ENCODE measurements at places on chromosomes 3 and 15.

GRCh38 chr15:84649706-84650105 is 4.4 kb downstream of the WDR73 start:
- no peak for DNase-seq

DNA sequence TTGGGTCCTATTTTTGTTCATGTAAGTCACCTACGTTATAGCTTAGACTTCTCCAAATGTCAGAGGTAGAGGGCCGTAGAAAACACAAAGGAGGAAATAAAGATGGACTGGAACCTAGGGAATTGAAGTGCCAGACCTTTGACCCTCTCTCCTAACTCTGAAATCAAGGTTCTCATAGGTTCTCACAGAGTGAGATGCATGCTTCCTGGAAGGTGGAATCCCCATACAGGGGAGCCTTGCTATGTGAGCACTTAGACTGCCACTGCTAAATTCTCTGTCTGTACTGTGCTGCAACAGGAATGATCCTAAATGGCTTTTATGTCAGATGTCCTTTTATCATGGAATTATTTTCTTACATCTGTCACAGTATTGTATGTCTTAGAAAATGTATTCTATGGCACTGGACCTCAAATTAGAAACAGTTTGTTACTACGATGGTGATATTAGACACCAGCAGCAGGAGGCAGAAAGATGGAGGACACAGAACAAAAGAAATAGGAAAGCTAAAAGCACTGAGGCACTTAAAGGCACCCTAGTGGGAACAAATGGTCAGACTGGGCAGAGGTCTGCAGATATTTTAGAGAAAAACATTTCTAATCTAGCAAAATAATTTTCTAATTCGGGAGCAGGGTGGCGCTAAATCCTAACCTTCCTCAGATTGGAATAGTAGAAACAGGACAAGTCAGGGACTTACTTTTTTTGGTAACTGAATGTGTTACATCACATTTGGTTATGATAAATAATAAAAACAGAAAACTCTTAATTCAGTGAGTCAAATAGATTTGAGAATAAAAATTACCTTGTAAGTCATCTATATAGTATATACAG is 60.2 kb upstream of the CDAN1 start:
- no peak for DNase-seq

DNA sequence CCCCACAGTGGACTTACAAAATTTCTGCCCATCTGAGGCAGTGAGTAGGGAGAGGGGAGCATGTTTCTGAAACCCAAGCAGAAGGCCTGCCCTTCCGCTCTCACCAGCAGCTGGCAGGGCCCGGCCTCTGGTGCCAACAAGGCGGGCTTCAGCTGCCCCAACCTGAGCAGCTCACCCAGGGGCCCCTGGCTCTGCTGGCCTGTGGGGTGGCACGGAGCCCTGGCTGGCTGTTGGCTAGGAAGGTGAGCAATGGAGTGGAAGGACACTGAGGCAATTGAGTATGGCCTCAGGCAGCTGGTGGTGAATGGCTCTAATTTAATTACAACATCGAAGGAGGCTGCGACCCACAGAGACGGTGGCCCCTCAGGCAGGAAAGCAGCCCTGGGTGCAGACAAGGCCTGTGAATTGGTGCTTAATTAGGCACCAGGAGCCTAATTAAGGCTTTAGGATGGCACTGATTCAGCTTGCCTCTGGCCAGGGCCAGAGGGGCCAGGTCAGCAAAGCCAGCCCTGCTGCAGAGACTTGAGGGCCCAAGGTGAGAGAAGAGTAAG is 60.9 kb downstream of the ST8SIA2 start:
- DNase-seq = no peak

DNA sequence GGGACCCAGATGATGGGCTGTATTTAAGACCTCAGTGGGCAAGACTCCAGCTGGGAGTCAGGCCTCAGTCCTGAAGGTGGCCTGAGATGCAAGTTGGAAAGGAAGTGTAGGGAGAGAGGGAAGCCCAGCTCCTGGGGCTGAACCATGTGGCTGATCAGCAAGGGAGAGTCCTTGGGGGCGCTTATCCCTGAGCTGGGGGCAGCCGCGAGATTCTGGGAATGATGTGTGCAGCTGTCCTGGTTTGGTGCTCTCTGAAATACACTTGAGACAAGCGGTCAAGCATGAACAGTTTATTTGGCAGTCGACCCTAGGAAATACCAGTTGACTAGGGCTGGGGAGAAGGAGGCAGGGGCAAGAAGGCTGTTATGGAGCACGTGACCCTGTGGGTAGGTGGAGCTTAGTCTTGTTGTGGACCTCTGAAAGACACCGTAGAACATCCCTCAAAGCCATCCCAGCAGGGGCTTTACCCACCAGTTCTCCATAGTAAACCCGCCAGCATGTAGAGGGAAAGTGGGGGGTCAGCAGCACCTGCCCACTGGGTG is 41.8 kb upstream of the SLC6A11 start:
- no peak for DNase-seq

- DNase-seq = peak; percentile 67
Observed at GRCh38 chr3:68876112-68876713, 56.1 kb downstream of the TAFA4 start.

DNA sequence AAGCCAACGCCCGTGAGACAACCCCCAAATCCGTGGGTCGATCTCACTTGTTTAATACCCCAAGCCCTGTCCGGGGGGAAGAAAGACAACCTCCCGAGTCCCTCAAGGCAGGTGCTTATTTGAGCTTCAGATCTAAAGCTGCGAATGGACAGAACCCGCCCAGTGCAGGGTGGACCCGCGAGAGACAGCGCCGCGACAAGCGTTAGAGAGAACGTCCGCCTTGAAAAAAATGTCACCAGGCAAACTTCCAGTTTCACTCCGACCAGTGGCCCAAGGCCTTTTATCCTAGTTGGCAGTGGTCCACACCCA is 740 bp upstream of the OXSR1 start:
- DNase-seq = no peak

GRCh38 chr3:50381383-50381782 is 22.1 kb upstream of the TMEM115 start:
- no peak for DNase-seq

GRCh38 chr3:171838218-171838720 is 4.9 kb upstream of the TMEM212 start:
- peak; percentile 62 for DNase-seq

GRCh38 chr3:99774467-99774866 is 43.2 kb upstream of the CMSS1 start:
- no peak for DNase-seq

DNA sequence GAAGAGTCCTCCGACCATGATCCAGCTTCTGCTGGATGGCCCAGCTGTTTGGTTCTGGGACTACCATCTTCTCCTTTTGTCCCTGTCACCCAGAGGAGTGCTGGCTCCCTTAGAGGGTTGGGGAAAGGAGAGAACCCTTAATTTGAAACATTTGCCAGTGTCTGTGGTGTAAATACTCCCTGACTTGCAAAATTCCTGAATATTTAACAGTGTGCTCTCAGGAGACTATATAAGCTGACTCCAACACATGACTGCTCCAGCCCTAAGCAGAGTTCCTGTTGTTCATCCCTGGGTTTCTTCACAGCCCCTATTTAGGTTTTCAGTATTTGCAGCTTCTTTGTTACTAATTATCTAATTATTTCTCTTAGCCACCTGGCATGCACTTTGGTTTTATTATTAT is 133.1 kb downstream of the CPNE4 start:
- no peak for DNase-seq

DNA sequence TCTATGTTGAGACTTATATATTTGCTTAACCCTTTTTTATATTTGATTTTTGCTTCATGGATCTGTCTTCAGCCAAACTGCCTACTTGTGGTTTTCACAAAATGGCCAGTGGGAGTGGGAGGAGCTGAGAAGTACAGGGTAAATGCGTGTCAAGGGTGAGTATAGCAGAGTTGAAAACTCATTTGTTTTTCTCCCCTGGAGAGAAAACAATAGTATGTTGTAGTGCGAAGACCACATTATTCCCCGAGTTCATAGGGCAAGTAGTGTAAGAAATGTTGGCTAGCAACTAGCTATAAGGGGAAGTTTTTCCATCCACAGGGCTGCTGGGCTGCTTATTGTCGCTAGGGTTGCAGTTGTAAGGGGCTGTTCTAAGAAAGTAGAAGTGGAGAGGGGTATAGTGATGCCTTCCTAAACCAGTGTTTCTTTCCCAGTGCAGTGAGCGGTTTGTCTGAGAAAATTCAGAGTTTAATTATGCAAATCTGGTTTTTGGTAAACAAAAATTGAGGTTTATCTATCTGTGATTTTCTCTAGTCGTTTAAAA is 153.8 kb upstream of the AZI2 start:
- no peak for DNase-seq

DNA sequence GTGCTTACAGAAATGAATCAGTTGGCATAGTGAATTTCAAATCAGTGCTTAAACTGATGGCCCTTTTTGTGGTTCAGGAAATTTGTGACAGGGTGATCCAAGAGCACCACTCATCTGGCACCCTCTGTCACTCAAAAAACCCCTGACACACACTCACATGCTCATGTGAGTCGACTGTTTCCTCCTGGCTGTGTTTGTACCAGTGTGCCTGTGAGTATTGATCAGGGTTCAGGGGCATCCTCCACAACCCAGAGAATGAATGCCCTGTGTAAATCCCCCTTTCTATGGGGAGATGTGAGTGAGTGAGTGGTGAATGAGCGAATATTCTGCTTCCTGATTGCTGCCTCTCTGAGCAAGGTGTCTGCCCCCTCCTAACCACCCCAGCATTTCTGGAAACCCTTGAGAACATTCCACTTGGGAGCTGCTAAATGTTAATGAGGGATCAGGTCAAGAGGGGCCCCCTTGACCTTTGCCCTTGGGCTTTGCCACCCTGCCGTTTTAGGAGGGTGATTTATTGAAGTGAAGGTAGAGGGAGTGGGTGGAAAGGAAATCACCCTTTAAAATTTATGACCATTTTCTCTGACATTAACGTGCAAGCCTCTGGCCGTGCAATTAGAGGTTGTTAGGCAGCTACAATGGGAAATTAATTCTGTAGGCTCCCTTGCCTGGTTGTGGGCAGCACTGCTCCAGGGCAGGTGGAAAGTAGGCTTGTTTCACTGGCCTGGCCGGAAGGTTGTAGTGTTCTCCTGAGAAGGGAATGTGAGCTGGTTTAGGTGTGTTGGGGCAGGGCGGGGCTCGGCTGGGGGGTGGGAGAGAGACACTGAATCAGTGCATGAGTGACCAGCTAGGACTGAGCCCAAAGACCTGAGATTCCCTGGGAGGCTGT is 87.2 kb downstream of the SLCO3A1 start:
- peak; percentile 63 for DNase-seq

DNA sequence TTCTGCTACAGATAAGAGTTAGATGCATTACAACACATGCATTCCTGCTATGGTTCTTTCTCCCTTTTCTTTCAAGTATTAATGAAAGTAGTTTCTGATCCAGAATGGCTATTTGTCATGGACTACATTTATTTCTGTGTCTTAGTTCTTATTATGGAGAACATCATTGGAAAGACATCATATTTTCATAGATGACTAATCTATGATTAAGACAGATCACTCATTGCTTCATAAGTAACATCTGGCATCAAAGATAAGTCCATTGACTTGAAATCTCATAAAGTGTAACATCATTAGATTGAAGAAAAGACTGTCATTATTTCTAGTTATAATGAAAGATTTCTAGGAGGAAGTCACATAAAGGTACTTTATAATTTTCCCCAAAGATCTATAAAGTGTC is 366.7 kb downstream of the NSUN3 start:
- DNase-seq = no peak

- DNase-seq = no peak
Observed at GRCh38 chr3:124745756-124746155, 15.5 kb downstream of the UMPS start.

DNA sequence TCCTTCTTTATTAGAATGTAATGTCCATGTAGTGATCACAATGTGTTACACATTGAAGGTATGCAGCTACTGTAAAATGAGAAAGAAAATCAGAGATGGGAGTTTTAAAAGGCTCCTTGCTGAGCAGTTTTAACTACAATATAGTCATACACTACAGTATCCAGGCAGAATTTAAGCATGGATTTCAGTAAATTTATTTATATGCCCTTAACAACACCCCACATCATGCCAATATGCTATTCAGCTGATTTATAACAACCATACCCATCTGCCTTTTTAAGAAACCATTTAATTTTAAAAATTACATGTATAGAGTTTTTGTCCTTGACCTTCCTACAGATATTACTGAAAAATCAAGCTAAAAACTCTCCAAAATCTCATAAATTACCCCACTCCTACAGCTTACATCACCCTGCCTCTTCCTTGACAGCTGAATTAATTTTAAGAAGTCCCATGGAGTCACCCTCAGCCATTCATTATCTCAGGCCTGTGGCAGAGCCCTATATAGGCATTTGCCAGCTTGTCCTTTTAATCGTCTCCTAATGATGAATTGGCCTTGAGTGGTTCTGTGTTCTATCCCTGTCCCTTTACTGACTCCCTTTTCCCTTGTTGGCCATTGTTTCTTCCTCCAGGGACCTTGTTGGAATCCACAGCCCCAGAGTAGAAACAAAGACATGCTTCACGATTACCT is 797.6 kb upstream of the ARRDC4 start:
- no peak for DNase-seq

GRCh38 chr3:101591071-101591470 is 17.1 kb downstream of the PCNP start:
- no peak for DNase-seq

GRCh38 chr3:135766115-135766514 is 199.4 kb upstream of the PPP2R3A start:
- DNase-seq = no peak

- peak; percentile 54 for DNase-seq
Observed at GRCh38 chr15:98292442-98293240, 332.1 kb downstream of the ARRDC4 start.

DNA sequence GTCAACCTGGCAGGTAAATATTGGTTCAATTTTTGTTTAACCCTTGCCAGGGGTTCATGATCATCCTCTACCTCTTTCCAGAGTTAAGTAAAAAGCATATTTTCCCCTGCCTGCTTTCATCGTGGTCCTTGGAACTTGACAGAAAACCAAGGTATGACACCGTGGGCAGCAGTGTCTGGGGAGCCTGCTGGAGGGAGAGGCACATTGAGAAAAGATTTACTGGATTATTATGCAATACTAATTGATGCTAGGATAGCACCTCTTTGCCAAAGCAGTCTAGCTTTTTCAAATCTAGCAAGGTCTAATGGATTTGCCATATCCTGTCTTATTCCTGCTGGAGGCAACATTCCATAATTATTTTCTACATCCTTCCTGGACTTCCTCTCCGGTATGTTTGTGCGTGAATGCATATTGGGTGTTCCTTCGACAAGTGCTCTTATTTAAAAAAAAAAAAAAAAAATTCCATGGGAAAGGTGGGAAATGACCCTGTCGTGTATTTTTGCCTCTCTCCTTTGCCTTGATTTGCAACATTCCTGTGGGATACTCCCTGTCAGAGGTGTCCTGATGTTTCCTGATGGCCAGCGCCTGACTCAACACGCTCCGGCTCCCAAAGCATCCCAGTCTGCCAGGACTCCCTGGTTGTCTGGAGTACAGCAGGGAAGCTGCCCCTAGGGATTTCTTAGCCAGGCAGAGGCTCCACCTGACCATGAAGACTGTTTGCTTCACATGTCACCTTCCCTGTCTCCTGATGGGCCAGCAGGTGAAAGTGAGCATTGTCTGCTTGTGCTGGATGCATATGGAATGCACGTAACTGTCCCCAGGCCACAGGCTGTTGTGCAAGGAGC is 6.3 kb downstream of the BHLHE40 start:
- peak; percentile 60 for DNase-seq
